ENCODE measurements at places on chromosomes 13 and 19.

GRCh38 chr19:49672131-49672919 is 4.7 kb upstream of the PRMT1 start:
- peak; percentile 71 for DNase-seq

GRCh38 chr19:46404055-46404752 is 9.2 kb downstream of the CCDC8 start:
- DNase-seq = no peak

DNA sequence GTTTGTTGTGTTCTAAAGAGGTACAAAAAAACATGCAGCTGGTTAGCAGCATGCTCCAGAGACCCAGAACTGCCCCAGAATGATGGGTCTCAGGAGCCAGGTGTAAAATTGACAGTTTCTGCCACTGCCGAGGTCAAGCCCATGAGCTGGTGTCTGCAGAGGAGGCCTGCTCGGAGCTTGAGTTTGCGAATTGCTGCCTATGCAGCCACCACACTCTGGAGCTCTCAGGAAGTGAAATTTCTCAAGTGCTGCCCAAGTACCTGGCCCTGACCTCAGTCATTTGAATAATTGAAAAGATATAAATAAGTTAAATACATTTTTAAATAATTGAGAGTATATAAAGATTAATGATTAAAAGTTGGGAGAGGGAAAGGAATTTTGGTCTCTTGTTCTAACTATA is 66.4 kb downstream of the ZAR1L start:
- no peak for DNase-seq

GRCh38 chr19:756236-756635 is 5.3 kb downstream of the MISP start:
- no peak for DNase-seq

- no peak for DNase-seq
Measured at GRCh38 chr13:60162096-60162495, 1.6 kb downstream of the DIAPH3 start.

- no peak for DNase-seq
Measured at GRCh38 chr13:111488486-111489132, 168.2 kb downstream of the TEX29 start.

GRCh38 chr13:113802090-113802531 is 43.1 kb downstream of the TMEM255B start:
- DNase-seq = no peak

GRCh38 chr13:104143760-104144416 is 1077.7 kb upstream of the SLC10A2 start:
- no peak for DNase-seq

DNA sequence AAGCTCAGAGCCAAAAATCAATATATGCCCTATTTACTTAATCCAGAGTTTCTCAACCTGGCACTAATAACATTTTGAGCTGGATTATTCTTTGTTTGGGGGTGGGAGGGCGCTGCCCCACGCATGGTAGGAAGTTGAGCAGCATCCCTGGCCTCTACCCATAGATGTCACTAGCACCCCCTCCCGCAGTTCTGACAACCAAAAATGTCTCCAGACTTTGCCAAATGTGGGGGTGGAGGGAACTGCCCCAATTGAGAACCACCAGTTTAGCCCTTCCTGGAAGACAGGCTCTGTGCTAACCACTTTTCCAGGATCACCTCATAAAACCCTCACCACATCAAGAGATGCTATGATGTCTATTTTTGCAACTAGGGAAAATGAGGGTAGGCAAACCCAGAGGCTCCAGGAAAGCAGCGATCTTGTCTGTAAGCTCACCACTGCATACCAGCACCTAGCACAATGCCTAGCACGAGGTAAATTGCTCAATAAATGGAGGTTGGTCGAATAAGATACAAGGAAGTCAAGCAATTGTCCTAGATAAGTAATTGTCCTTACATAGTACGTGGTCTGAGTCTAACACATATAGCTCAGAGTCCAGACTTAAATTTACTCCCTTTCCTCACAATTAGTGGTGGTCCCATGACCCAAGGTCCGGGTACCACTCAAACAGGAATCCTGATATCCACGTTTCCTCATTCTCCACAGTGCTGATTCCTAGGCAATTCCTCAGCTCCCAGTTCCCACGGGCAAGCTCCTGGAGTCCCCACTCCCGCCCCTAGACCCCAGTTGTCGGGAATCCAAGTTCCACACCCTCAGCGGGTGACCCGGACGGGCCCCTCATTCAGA is 892 bp downstream of the TRIR start:
- peak; percentile 43 for DNase-seq

DNA sequence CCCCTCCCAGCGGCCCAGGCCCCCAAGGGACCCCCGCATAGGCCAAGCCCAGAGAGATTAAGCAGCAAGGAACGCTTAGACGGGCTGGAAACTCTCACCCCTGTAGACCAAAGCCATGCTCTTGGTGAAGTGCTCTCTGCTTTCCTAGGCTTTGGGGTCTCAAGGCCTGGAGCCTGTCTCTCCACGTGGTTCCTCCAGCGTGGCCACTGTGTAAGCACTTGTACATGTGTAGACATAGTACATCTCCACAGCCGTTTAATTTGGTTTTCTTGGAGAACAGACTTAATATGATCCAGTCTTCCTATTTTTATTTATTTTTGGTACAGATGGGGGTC is 1.1 kb downstream of the NUDT19 start:
- DNase-seq = no peak

- no peak for DNase-seq
Measured at GRCh38 chr19:45049073-45049736, 10.4 kb downstream of the CLASRP start.

GRCh38 chr13:108102771-108103170 is 112.6 kb downstream of the LIG4 start:
- no peak for DNase-seq

GRCh38 chr13:100175078-100175802 is 86.3 kb downstream of the PCCA start:
- DNase-seq = no peak

- DNase-seq = no peak
Measured at GRCh38 chr13:75906315-75906714, 270.2 kb downstream of the LMO7 start.

DNA sequence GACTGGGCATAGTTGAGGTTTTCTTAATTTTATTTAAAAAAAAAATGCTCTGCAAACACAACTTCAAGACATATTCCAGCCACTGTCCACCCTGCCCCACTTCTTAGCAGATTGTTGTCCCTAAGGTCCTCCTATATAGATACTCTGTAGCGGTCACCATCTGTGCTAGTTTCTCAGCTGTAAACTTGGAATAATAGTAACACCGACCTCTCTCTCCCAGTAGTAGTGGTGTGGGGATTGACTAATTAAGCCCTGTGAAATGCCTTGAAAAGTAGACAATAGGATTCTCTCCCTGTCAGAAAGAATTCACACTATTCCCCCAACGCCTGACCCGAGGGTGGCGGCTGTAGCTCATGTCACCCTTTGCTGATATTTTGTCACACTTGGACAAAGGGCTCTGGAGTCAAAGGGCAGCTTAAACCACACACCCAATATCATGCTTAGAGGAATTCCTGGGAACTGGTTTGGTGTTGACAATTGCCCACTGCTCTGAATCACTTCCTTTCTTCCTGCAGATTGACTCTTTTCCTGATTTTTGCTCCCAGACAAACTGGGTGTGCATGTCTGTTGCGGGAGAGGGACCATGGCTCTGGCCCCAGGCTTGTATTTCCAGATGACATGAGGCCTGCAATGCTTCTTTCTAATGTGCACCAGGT is 9.2 kb upstream of the SERP2 start:
- DNase-seq = no peak

- DNase-seq = no peak
Measured at GRCh38 chr13:109383683-109384082, 402.7 kb downstream of the IRS2 start.

GRCh38 chr19:7450243-7451223 is 38.3 kb downstream of the PEX11G start:
- DNase-seq = no peak

DNA sequence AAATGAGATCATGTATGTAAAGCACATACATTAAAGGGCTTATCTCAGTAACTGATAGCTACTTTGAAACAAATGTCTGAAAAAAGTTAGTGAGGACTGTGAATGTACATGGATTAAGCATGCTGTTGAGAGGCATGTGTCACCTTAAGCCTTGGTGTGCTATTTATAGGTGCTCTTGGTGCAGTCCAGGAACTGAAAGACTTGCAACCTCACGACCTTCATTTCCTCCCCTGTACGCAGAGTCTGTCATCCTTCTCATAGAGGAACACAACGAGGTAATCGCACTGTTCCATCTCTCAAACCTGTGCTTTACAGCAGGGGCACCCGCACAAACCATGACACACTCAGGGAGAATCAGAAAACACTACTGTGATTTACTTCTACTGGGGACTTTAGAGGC is 65.6 kb downstream of the UFM1 start:
- DNase-seq = no peak

DNA sequence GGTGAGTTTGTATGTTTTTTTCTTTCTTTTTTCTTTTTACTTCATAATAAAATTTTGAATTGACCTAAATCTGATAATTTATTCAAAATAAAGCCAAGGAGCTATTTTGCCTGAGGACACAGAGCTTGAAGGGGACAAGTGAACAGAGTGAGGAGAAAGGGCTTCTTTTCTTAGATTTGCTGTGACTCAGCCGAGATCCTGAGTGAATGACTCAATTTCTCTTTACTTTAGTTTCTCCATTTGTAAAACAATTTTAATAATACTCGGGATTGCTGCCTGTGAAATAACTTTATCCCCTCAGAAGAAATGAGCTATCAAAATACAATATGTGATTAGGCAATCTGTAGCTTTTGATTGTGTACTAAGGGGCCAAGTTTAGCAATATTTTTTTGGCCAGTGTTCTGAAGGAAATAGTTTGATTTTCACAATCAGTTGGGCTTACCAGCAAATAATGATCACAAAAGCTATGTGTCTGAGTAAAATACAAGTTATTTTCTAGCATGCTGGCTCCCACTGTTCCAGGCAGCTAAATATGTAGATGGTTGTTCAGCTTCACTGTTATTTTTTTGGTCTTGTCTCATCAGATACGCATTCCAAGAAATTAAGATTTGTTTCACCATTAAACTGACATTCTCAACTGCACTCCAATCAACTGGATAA is 437.5 kb downstream of the FGF9 start:
- DNase-seq = no peak

GRCh38 chr19:30450100-30450499 is 77.9 kb downstream of the ZNF536 start:
- DNase-seq = no peak

- no peak for DNase-seq
Measured at GRCh38 chr13:99500839-99501183, 461 bp upstream of the TM9SF2 start.

GRCh38 chr13:90258129-90258528 is 1089.4 kb upstream of the MIR17HG start:
- DNase-seq = no peak

DNA sequence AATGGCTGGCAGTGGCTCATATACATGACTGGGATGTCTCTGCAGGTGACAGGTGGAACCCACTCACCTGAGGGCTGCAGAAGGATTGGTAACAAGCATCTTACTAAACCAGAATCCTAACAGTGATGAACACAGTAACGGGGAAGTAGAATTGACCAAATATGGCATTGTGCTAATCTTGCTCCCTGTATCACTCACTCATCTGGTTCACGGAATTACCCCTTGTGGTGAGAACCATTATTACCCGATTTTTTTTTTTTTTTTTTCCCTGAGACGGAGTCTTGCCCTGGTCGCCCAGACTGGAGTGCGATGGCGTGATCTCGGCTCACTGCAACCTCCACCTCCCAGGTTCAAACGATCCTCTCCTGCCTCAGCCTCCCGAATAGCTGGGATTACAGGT is 69.5 kb downstream of the PTPRS start:
- DNase-seq = no peak

- DNase-seq = no peak
Measured at GRCh38 chr13:89550938-89551337, 1796.5 kb upstream of the MIR17HG start.

- no peak for DNase-seq
Measured at GRCh38 chr19:45994456-45994997, 740 bp upstream of the CCDC61 start.

DNA sequence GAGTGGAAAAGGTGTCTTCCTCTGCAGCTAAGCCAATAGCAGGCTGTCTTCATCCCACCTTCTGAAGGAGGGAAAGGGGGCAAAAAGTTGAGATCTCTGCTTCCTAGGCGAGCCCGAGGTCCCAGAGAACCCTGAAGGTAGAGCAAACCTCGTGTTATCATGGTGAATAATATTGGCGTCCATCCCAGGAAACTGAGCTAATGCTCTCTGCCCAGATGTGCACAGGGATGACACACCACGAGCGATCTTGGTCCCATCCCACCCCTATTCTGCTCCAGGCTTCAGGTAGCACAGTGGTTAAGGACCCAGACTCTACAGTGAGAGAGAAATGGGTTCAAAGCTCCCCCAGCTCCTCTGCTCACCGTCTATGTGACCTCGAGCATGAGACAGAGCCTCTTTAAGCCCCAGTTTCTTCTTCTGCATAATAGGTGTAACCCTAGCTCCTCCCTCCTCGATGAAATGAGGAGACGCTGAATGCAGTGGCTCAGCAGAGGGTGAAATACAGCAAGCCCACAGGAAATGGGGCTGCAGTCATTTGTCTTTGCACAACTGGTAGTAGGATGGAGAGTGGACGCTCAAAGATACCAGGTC is 9.9 kb upstream of the CEACAM20 start:
- DNase-seq = no peak

DNA sequence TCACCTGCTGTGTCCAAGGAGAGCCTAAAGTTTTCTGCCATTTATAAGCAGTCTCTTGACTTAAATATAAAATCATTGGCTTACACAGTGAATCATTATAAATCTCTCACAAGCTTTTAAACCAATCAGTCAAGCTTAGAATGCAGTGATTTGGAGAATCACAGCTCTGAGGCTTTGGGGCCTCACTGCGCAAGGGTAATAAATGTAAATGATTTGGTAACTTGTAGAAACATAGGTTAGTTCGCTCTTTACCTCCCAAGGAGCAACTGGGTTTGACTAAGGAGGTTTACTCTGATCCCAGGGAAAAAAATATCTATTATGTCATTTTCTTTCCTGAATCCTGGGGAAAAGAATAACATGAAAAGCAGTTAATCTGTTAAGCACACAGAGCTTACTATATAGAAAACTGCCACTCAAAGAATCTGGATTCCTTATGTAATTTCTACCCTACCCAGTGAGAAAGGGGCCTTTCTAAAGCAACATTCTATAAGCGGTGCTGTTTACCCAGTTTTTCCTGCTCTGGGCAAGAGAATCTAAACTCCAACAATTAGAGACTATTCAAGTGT is 128.2 kb downstream of the MZT1 start:
- DNase-seq = no peak

GRCh38 chr13:75704927-75705288 is 68.8 kb downstream of the LMO7 start:
- no peak for DNase-seq
